Astrocyte (in vitro differentiated cells and primary cell): ENCODE measurements at places on chromosomes 11 and 22. TPM values are rescaled to one million over a fixed set of nuclear protein-coding genes. Genes with fewer than 3 reads are reported as not detected.

SCT gene
- 2.0 and 4.0 TPM in 2 replicates for total RNA-seq

CHADL gene
- total RNA-seq = 0.23 and 0.34 TPM in 2 replicates

MFNG gene
- 0.87 and 1.4 TPM in 2 replicates for total RNA-seq

DNA sequence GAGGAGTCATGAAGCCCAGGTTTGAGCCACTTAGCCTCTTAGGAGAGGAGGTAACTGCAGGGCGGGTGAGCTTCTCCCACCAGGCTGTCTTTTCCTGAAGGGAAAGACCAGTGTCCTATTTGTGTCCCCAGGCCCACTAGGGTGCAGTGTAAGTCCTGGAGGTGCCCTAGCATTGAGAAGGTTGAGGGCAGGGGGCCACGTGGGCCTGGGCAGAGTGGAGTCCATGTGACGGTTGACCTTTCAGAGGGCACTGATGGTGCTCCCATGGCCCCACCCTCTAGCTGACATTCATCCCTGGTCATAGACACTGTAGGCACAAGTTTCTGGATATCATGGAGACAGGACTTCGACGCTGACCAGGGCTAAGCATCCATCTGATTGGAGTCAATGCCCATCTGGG lies 44.1 kb upstream of the TP53I11 start:
- H3K27ac ChIP-seq = no peak overlapping the region
- H3K27me3 ChIP-seq = peaks cover 25% of the 10 kb centered on the region
- DNase-seq = no peak
- no peaks in the 10 kb centered on the region for H3K36me3 ChIP-seq
- no peak overlapping the region for H3K4me3 ChIP-seq

- H3K4me3 ChIP-seq = peak overlapping the region; percentile 32
- peaks cover 21% of the 10 kb centered on the region for H3K4me1 ChIP-seq
- peak; percentile 83 for DNase-seq
- H3K27me3 ChIP-seq = peaks cover 5% of the 10 kb centered on the region
- H3K36me3 ChIP-seq = no peaks in the 10 kb centered on the region
- H3K27ac ChIP-seq = no peak overlapping the region
Observed at GRCh38 chr22:36659762-36660509, 43.6 kb downstream of the CACNG2 start.
